ENCODE measurements at places on chromosomes 11 and 22.

- no peak for DNase-seq
These were observed 76.6 kb upstream of the PRR5 start for GRCh38 chr22:44625421-44625760.

- no peak for DNase-seq
These were observed at the start of gene MYOD1 for GRCh38 chr11:17719028-17719937. MYOD1 (plus strand) TSS chr11:17719571; CDS start chr11:17719783, 212 bp downstream.

DNA sequence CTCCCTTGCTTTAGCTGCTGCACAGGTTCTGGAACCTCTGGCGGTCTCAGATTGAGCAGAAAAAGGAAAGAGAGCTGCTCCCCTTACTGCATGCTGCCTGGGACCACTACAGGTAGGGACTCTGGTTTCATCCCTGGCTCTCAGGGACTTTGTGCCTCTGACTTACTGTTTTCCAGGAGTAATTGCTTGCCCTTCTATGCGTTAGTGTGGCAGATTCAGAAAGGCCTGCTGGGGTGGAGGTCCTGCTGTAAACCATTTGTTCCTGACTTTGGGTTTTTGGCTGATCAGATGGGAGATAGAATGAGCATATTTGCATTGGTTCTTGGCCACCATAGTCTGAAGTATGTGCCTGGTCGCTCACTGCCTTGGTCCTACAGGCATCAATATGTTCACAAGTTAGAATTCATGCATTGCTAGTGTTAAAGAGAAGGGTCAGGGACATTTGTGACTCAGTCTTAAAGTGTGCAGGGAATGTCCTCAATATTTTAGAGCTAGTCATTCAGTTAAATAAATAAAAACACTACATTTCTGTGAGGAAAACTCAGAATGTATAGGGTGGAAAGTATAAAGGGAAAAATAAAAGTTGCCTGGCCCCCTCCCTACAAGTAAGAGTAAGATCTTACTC, 78.0 kb downstream of the PISD start:
- DNase-seq: no peak

- DNase-seq: no peak
These were observed 1224.8 kb downstream of the JRKL start for GRCh38 chr11:97614606-97615005.

DNA sequence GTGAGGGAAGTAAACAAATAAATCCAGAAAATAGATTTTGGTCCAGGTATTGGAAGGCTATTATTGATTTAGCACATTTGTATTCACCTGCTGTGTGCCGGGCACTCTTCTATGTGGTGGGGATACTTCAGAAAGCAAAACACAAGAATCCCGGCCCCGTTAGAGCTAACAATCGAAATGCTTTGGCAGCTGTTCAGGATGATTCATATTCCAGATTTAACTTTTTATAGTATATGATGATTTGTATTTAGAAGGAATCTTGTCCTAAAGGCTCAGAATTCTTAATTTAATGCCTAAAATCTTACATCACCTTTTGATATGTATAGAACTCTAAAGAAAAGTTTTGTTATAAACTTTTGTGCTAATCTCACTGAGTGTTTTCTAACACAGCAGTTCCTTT, 28.0 kb downstream of the ZC3H12C start:
- DNase-seq: no peak

GRCh38 chr11:9172389-9172788, 81.0 kb upstream of the SCUBE2 start:
- DNase-seq: no peak

DNA sequence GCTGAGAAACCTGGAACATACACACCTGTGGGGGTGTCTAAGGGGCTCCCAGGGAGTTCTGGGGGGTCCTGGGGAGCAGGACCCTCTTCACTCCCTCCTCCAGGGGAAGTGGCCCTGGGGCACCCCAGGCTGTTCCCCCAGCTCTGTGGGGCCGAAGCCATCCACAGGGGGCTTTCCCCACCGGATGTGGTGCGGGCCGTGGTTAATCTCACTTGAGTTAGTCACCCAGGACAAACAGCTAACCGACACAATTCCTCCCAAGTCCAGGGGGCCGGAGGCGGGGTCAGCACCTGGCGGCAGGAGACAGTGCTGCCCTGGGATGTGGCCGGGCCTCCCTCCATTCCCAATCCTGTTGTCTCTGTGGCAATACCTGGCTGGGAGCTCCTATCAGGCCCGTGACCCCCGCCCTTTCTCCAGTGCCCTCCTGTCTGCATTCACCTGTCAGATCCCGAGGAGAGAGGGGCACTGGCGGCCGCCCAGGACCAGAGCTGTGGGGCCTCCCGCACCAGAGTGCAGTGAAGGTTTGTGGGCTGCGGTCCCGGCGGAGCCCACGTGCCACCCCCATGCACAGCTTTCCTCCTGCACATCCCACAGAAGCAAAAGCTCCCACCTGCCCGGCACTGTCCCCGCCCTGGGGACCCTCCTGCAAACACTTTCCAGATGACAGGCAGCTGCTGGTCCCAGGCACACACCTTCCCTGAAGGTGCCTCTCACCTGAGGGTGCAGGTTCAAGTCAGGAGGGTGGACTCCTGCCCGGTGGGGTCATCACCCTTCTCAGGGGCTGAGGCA, 5.2 kb upstream of the MUC5AC start:
- no peak for DNase-seq

DNA sequence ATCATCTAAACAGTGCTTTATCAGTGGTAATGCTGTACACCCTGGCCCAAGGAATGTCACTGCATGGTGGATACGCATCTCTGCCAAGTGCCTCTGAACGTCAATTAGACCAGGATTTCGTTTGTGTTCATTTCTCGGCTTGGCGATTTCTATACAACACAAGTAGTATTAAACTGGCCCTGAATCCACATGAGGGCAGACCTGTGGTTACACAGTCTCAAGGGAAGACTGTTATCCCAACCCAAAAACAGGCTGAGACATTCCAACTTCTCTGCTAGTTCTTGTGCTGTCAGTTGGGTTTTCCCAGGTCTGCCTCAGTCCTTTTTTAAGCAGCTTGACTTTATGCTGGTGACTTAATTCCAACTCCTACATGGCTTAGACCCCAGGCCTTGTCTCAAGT, 58.1 kb downstream of the HIRA start:
- DNase-seq: no peak

DNA sequence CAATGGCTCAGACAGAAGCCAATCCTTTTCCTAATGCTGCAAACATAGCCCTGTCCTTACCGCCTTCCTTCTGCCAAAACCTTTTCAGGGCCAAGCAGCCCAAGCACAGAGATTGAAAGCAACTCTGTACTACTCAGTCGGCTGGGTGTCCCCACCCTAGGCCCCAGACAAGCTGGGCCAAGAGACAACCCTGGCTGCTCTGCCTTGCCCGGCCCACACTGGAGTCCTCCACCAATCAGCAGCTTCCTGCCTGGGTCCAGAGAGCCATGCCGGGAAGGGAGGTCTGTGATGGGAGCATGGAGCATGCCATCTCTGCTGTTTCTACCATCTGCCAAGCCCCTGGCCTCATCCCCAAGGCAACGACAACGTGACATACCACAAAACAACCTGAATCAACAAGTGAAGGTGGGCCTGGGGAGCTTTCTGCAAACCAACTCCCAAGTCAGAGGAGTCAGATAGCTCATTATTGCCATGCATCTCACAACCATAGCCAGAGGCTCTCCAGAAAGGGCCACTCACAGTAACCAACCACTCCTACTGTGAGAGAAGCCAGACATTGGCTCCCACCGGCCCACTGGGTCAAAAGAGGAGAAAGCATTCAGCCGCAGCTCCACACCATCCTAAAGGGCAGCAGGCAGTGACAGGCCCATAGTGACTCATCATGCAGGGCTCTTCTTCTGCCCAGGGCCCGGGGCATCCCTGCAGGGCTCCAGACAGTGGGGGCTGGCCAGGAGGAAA, 18.2 kb downstream of the PATZ1 start:
- DNase-seq: no peak

DNA sequence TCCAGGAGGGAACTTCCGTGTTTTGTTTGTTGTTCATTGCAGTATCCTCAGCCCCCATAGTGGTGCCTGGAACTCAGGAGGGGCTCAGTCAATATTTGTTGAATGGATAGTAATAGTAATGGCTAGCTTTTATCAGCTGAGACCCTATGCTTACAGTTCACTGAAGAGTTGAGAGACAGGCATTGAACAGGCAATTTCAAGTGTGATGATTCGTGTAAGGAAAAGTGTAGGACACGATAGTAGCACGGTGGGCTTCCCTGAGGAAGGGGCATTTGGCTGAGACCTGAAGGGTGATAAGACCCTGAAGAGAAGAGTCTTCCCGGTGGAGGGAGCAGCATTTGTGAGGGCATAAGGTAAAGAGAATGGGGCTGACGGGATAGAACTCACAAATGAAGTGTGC, 159.3 kb downstream of the COMMD9 start:
- no peak for DNase-seq

GRCh38 chr22:44204739-44205515, 24.2 kb downstream of the PARVG start:
- no peak for DNase-seq

DNA sequence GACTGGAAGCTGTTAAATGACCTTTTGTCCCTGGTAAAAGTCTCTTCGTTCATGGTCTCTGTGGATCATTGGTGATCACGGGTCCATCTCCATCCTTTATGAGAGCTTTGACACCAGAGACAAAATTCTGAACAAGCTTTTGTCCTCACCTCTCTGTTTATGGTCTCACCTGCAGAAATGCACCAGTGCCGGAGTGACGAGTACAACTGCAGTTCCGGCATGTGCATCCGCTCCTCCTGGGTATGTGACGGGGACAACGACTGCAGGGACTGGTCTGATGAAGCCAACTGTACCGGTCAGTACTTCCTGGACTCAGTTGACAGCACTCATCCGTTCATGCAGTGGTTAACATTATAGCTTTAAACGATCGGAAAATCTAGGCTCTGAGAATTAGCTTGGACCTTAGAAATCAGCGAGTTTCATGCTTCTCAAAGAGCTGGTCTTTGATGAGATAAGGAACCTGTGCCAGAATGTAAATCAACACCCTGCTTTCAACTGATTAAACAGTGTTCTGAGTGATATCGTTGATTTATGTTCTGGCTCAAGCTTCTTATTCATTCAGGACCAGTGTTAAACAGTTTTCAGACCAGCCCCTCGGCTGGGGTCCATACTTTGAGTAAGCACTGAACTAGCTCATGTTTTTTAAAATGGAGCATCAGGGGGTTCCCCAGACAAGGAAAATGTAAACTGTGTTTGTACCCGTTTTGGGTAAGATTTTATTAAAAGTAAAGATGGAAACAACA, 124.5 kb upstream of the SORL1-AS1 start:
- no peak for DNase-seq

GRCh38 chr22:37681556-37682049, 4.5 kb upstream of the NOL12 start:
- peak; percentile 47 for DNase-seq

DNA sequence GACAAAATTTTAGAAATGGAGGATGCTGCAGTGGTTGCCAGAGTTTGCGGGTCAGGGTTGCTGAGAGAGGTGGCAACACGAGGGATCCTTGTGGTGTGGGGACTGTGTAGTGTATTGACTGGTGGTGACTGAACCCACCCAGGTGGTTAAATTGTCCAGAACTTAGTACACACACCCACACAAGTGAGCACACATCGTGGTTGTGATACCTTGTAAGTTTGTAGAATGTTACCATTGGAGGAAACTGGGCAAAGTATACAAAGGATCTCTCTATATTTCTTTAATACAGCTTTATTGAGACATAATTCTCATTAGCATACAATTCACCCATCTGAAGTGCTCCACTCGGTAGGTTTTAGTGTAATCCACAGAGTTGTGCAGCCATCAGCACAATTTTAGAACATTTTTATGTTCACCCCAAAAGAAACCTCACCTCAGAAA, 56.1 kb downstream of the MED15 start:
- DNase-seq: no peak

- DNase-seq: no peak
These were observed 2.7 kb downstream of the FADD start for GRCh38 chr11:70205766-70206165.

DNA sequence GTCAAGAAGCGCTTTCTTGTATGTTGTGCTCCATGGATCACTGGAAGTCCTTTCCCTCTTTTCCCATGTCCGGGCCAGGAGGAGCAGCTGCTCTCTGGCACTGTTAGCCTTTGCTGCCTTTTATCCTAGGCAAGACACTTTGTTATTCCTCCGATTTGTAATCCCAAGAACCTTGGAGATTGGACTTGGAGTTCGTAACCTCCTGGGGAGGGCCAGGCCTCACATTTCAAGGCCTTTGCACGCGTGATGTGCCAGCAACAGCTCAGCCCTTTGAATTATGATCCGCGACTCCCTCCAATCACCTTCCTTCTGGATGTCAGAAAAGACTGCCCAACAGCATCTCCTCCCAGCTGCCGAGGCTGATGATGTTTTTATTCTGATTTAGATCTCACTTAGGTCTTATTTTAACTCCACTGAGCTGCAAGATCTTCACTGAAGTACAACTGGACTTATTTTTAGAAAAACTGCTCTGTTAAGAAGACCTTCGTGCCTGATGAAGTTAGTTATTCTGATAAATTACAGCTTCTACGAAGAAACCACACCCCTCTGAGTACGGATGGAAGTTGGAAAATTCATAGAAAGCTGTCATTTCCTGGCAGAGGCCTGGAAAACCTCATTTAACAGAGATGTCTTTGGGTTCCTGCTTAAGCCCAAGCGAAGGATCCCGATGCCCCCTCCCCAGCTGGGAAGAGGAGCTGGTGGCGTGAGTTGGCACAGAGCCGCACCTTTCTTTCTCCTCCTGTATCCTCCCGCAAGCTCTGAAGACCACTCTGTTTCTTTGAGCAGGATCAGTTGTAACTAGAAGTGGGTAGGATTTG, 62.4 kb downstream of the PARVB start:
- DNase-seq: no peak

DNA sequence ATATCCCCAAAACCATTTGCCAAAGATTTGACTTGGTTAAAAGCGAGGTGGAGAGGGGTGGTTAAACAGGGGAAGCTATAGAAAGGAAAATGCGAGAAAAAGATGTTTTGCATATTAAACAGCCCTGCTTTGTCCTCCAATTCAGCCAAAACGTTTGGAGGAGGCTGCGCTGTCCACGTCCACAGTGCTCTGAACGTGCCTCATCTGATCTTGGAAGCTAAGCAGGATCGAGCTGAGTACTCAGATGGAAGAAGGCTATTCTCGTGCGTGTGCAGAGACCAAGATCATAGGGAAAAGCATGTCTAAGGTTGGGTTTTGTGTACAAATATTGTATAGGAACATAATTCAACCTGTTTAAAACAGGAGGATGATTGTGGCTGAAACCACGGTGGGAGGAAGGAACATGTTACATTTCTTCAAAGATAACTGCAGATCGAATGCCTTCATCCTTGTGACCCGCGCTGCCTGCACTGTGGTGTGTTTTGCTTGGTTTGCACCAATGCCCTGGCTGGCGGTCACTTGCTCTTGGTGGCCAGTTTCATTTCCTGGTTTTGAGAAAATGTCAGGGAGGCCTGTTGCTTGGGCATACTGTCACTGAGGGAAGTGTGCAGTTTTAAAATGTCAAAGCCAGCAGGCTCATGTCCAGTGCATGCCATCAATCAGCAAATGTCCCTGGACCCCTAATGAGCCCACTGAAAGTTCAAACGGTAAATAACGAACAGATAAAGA, 40.4 kb downstream of the FLI1 start:
- no peak for DNase-seq

Data from GOT3 (cell line).